Hematopoietic multipotent progenitor cell treated with erythropoietin and hydrocortisone succinate and interleukin-3 and kit ligand, for 6 days (in vitro differentiated cells): ENCODE measurements at places on chromosomes 12 and 14.

- no peak for DNase-seq
Measured at GRCh38 chr14:80770114-80770908, 171.2 kb downstream of the CEP128 start.

GRCh38 chr12:2535583-2536204 lies 259.1 kb upstream of the FKBP4 start:
- DNase-seq = no peak

- peak; percentile 80 for DNase-seq
Measured at GRCh38 chr14:58243790-58244555, 670 bp upstream of the PSMA3 start.

DNA sequence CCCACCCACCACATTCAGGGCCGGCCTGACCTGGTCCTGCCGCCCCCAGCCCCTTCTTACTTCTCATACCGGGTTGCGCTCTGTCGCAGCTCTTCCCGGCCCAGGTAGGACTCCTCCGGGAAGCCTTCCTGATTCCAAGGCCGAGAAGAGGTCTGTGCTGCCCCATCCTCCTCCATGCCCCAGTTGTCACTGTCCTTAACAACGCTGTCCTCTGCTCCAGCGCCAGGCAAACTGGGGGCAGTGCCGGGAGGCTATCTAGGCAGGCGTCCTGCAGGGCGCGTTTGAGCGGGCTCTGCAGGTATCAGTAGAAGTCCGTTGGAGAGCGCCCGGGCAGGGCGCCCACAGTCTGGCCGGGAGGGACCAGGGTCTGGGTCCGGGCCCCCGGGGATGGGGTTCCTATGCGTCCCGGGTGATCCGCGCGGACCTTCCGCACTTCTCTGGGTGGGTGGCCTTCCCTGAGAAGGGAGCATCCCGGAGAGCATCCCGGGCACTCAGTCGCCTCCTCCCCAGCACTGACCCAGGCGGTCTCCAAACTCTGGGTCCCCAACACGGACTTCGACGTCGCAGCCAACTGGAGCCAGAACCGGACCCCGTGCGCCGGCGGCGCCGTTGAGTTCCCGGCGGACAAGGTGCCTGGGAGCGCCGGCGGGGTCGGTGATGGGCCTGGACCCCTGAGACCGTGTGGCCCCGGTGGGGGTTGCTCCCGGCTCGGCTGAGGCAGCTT lies 900 bp downstream of the AMN start:
- no peak for DNase-seq

DNA sequence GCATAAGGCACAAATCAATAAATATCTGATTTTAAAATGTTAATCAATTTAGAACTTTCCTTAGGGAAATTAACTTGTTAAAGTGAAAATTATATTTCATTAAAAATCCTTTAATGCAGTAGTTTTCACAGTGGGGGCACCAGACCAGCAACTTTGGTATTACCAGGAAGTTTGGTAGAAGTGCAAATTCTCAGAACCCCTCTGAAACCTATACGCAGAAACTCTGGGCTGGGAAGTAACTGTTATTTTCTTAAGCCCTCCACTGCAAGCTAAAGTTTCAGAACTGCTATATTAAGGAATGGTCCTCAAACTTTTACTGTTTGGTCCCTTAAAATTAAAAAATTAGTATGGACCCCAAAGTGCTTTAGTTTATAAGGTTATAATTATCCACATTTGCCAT lies 35.7 kb downstream of the GNPTAB start:
- peak; percentile 67 for DNase-seq

- DNase-seq = no peak
Measured at GRCh38 chr12:26493656-26494055, 298.3 kb downstream of the SSPN start.

DNA sequence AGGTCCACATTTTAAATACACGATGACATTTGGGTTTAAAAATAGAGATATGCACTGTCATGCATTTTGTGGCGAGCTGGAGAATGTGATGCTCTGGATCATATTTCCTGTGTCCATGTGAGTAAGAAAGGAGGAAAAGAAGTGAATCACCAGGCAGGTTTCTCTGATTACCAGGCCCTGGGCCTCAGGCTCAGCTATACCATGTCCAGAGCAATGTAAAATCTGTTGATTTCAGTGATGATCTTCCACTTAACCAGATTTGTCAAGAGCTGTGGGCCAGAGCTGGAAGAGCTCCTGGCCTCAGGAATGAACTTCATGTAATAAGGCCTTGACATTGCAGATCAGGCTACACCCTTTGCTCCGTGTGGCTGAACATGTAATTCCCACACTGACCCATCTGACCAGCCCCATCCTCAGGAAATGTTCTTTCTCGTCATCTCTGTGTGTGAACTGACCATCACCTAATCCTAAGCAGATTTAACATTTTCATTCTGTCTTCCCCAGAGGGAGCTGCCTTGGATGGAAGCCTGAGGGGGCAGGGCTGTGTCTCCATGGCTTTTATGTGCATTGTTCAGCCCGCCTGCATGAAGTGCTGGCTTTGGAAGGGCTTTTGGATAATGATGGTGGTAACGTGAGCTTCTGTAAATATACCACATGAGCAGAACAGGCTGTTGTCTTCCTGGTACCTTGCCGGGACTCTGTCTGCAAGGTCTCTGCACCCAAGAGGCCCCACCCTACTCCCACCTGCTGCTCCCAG lies 54.5 kb downstream of the CRACR2A start:
- no peak for DNase-seq
